Omental fat pad (tissue), 4 donors: ENCODE measurements at places on chromosomes 5 and 9.
A peak's percentile ranks its signal among the peaks of the same experiment; 100 is the strongest.

- DNase-seq: no peak
Measured at GRCh38 chr5:2000591-2000990, 117.9 kb upstream of the IRX4 start.

DNA sequence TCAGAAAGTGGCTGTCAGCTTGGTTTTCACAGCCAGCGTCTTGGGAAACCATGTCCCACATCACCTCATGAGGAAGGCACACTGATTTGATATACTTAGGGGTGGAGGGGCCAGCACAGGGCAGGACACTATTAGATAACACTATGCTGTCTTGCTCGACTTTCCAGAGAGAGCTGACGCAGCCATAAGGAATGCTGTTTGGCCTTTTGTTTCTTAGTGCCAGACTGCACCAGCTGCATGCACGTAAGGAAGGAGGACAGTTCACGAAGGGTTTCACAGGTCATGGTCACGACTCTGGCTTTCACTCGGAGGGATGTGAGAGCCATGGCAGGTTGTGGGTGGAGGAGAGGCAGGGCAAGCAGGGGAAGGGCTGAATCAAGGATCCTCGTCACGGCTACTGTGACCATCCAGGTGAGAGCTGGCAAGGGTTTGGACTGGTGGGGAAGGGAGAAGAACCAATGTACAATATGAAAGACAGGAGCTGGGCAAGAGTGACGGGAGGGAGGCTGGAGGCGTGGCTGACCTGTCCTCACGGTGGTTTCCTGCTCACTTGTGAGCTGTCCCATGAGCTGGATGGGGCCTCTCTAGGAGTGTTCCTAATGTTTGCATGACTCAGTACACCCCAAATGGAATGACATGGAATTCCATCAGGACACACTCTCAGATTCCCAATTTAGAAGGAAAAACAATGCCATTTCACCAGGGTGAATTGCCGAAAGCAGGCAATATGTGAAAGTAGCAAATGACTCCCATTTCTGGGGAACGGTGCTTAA is 61.7 kb downstream of the OTULIN start:
- no peak for DNase-seq

DNA sequence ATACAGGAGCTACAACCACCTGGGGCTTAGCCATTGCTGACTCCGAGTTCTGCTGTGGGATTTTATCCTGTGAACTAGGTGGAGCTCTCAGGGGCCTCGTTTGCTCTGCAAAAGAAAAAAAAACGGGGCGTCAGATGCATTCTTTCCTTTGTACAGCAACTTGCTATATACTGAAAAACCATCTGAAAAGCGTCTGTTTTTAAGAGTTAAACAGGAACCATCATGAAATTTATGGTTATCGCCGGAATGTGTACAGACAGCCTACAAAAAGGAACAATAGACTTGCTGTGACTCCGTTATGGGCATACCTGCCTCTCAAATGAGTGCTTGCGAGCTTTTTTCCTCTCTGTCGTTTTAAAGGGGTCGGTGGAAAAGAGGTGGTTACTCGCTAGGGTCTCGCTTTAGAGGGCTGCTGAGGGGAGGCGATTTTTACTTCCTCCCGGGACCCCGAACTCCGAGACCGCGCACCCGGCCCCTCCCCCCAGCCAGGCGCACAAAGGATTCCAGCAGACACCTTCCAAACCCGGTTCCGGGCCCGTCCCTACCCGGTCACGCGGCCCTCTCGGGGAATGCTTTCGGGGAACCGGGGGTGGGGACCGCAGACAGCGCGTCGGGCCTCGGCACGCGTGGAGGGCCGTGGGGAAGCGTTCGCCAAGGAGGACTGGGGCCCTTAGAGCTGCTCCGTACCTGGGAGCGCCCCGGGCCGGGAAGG is 826 bp downstream of the PAIP1 start:
- DNase-seq: peak; percentile 25

GRCh38 chr5:114411380-114411931 is 49.6 kb downstream of the KCNN2 start:
- no peak for DNase-seq

DNA sequence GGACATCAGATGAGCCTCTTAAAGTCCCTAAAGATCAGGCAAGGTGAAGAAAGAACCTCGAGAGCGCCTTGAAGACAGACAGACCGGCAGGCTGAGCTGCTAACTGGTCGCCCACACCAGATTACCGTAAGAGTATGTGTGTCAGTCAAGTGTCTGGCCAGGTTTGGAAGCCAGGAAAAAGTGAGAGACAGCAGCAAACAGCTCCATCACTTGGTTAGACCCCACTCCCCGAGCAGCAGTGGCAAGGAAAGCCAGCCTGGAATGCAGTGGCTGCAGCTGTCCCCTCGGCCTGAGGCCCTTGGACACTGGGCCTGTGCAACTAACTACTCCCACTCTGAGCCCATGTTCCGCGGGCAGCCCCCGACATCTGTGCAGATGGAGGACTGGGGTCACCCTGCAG is 214.1 kb downstream of the DIRAS2 start:
- no peak for DNase-seq

DNA sequence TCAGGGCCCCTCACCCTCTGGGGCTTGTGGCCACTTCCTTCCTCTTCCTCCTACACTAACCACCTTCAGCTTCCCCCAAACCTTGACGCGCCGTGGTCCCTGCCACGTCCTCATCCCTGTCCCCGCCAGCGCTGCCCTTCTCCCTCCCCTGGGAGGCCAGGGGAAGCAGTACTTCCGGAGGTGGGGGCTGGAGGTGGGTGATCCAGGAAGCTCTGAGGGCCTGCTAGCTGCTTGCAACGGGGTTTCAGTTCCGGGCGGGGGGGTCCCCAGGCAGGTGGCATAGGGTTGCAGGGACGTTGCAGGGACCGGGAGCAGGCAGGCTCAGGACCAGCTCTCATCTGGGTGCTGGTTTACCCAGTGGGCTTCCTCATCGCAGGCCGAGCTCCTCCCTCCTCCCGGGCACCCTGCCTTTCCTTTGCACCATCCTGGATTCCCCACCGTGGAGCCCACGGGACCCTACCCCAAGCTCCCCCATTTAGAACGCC is 70.0 kb downstream of the RXRA start:
- DNase-seq: no peak

DNA sequence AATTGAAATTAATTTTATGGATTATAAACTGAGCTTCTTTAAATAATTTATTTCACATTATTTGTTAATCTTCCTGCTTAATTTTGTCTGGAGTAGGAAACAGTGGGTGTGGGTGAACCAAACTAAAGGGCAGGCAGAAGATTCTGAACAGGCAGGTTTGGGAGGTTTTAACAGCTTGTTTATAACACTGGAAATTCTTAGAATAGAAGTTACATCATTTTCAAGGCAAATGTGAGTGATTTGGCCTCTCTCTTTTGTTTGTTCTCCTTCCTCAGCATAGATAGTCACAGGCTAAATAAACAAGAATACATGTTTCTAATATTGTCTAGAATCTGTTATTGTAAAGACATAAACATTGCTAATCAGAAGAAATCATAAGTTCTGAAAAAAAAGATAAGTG is 970.9 kb upstream of the NUDT12 start:
- DNase-seq: no peak

- DNase-seq: no peak
Measured at GRCh38 chr5:61600945-61601511, 269.0 kb downstream of the ZSWIM6 start.

DNA sequence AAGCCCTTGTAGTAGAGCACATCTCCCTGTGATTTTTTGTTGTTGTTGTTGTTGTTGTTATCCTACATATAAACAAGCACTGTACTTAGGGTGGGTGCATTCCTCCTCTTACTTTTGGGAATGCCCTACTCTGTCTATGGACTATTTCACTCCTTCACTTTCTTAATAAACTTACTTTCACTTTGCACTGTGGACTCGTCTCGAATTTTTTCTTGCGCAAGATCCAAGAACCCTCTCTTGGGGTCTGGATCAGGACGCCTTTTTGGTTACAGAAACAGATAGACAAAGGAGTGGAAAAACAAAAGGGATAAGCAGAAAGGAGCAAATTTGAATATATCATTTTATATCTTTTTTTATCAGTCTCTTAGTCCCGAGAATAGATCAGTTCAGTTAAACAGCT is 14.4 kb upstream of the PAIP1 start:
- no peak for DNase-seq

GRCh38 chr9:130337318-130337717 is 71.8 kb downstream of the HMCN2 start:
- DNase-seq: no peak

- no peak for DNase-seq
Measured at GRCh38 chr5:143751342-143751741, 60.6 kb upstream of the HMHB1 start.
